Activated CD4-positive, alpha-beta T cell treated with anti-CD3 and anti-CD28 coated beads, Interleukin-2, amount 50 U/mL, for 48 hours (primary cell): ENCODE measurements at places on chromosomes 4 and X.

DNA sequence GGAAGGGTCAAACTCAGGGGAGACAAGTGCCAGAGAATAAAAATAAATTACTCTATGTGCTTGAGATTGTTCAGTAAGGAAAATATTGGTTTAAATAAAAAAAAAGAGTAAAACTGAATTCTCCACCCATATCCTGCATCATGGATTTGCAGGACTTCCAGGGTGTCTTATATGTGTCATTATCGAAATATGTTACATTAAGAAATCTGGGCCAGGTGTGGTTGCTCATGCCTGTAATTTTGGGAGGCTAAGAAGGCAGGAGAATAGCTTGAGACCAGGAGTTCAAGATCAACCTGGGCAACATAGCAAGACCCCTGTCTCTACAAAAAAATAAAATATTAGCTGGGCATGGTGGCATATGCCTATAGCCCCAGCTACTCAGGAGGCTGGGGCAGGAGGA, 104.9 kb downstream of the PPP3CA start:
- no peak for DNase-seq

DNA sequence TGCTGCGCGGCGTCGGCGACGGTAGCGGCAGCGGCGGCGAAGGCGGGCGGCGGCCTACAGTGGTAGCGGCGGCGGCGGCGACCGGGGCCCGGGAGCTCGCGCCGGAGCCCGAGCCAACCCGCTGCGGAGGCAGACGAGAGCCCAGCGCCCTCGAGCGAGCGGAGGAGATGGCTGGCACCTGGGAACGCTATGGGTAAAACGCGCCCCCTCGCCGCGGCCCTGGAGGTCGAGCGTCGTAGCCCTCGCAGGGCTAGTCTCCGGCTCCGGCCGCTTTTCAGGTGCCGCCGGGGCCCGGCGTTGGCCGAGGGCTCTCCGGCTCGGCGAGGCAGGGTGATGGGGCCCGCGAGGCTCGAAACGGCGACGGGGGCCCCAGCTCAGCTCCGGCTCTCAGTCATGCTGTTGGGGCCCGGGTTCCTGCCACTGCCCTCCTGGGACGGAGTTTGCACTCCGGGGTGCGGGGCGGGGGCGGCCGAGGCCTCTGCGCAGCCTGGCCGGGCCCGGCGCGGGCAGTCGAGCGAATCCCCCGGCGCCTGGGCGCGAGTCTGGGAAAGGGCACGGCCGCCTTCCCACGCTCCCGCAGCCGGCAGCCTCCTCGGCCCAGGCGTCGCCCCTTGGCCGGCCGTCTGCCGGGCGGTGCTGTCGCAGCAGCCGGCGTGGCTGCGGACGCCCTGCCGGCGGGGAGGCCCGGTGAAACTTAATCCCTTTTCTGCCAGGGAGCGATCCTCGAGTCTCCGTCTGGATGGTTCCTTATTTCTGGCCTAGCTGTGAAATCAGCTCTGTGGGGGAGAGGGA, 768 bp downstream of the MID2 start:
- peak; percentile 38 for DNase-seq

- DNase-seq: no peak
Observed at GRCh38 chr4:148442832-148443511, 758 bp upstream of the NR3C2 start.

- DNase-seq: peak; percentile 12
Observed at GRCh38 chr4:177441061-177441802, 1.0 kb downstream of the AGA start.

- no peak for DNase-seq
Observed at GRCh38 chrX:122582280-122582974, 601.7 kb upstream of the GRIA3 start.

GRCh38 chr4:47213106-47213505, 181.7 kb downstream of the GABRB1 start:
- DNase-seq: no peak

DNA sequence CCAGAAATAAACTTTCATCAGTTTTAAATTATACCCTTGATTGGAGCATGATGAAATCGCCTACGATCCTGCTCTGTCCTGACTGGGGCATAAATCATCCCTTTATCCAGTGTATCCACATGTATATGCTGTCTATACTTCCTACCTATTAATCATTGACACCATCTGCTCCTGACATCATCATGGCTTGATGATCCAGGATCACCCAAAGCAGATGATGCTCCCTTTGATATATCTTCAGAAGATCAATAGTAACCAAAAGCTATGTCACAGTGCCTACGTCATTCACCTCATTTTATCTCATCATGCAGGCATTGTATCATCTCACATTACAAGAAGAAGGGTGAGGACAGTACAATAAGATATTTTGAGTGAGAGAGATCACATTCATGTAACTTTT, 137.5 kb downstream of the COMMD8 start:
- no peak for DNase-seq

DNA sequence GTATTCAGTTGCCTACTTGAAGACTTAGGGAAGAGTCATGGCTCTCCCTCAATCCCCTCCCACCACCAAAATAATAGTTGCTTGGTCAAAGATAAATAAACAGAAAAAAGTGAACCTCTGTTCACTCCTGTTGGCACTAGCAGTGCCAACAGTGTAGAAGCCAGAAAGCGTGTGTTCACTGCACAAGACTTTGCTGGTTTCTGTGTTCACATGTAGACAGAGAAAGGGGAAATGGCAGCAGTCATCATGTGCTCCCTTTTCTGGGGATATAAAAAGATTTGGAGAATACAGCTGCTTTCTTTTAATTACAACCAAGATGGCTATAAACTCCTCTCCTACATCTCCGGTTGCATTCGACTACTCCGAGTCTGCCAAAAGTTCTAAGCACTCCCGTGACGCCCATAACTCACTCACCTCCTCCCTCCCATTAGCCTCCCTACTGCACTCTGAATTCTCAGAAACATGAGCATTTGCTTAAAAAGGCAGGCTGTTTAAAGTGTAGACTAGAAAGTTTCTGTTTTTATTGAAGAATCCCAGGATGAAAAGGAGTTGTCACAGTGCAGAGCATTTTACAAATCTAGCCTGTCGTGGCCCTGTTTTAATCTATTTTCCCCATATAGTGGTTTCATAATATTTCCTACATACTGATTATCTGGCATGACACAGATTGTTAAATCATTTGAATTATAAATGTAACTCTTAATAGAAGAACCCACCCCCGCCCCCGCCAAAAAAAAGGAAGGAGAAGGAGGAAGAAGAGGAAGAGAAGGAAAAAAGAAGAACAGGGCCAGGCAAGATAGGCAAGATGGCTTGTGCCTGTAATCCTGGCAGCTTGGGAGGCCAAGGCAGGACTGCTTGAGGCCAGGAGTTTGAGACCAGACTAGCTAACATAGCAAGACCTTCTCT, 16.7 kb downstream of the LGI2 start:
- DNase-seq: no peak

- no peak for DNase-seq
Observed at GRCh38 chr4:150818661-150819060, 196.4 kb downstream of the LRBA start.

- DNase-seq: no peak
Observed at GRCh38 chr4:59374416-59374815, 1825.7 kb upstream of the ADGRL3 start.

GRCh38 chr4:157664726-157665125, 444.2 kb downstream of the GRIA2 start:
- no peak for DNase-seq

- DNase-seq: no peak
Observed at GRCh38 chr4:186485561-186486062, 69.8 kb downstream of the MTNR1A start.

DNA sequence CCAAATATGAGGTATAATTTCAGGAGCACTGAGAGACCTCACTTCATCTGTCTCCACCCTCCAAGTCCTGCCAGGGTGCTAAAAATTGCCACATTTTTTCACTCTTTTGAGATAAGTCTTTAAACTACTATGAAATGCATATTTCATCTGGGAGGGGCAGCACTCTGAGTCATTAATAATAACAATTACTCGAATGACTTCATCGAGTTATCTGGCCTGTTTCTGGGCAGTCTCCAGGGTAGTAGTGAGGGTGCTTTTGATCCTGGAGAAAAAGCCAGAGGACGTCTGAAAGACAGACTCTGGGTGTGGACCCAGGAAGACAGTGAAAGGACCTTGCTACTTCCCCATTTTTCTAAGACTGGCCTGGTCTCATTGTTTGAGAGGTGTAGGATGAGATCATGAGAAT, 42.3 kb upstream of the SRD5A3 start:
- DNase-seq: no peak

- no peak for DNase-seq
Observed at GRCh38 chr4:101850698-101851097, 60.2 kb downstream of the BANK1 start.

- no peak for DNase-seq
Observed at GRCh38 chr4:88277711-88278225, 6.6 kb downstream of the PPM1K start.

- DNase-seq: no peak
Observed at GRCh38 chrX:21764008-21764407, 6.1 kb upstream of the SMPX start.

- DNase-seq: no peak
Observed at GRCh38 chr4:56426273-56426672, 9.1 kb downstream of the PPAT start.

GRCh38 chr4:104879367-104879766, 267.3 kb upstream of the TET2 start:
- no peak for DNase-seq

GRCh38 chrX:135396566-135396965, 25.2 kb upstream of the SMIM10L2A start:
- DNase-seq: no peak

DNA sequence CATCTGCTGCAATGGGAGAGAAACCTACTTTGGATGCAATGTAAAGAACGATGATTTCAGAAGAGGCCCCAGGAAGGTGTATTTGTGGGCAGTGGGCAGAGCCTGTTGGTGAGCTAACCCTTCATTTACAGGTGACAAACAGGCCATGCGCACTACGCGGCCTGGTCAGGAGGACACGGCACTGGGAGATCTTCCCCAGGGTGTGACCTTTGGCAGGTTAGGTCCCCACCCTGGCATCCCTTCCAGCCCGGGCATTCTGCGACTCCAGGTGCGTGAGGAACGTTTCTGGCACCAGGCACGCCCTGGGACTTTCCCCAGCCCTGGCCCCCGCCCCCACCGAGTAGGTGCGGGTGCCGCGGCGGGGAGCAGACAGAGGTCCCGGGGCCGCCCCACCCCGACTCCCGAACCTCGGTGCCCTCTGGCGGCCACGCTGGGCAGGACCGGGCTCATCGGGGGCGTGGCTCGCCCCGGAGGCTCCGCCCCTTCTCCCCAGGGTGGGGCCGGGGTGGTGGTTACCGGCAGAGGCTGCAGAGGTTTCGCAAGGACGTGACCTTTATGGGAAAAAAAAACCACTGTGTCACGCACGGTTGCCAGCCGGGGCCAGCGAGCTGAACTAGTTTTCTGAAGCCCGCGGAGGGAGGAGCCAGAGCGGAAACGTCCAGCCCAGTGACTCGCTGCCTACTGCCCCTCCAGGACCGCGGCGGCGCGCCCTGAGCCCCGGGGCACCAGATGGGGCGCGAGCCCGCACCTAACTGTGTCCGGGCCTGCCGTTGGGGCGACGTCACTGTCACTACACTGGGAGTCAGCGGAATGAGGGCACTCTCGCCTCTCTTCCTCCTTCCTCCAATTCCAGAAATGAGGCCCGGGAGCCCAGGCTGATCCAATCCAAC, 5.0 kb upstream of the NYX start:
- peak; percentile 84 for DNase-seq

DNA sequence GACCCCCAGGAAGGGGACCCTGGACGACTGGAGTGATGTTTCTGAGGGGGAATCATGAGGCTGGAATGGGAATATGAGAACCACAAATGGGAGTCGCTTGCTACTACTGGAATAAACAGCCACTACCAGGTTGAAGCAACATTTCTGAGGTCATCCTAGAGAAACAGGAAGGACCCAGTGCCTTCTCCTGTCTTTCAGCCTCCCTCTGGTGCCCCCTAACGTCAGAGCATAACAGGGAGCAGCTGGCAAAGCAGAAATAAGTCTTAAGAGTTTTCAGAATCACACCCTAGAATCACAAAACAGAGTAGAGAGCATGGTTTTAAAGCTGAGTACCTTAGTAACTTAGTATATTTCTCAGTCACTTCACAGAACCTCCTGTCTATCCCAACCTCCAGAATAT, 347.8 kb upstream of the PITX2 start:
- DNase-seq: peak; percentile 0

- no peak for DNase-seq
Observed at GRCh38 chrX:134251241-134251640, 14.3 kb downstream of the CCDC160 start.

- DNase-seq: no peak
Observed at GRCh38 chrX:142671036-142671435, 354.7 kb upstream of the SPANXN4 start.

- no peak for DNase-seq
Observed at GRCh38 chr4:38503689-38504395, 160.2 kb upstream of the KLF3 start.

DNA sequence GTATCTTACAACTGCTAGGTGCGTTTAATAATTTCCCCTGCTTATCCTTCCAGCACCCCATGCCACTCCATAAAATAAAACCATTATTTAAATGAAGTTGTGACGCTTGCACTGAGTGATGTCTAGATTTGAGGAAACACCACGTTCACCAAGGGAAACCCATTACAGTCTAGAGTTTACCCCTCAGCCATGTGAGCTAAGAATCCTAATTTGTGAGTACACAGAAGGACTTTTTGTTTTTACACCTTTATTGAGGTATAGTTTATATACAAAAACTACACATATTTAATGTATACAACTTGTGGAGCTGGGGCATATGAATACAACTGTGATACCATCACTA, 326.8 kb downstream of the RAPGEF2 start:
- no peak for DNase-seq

DNA sequence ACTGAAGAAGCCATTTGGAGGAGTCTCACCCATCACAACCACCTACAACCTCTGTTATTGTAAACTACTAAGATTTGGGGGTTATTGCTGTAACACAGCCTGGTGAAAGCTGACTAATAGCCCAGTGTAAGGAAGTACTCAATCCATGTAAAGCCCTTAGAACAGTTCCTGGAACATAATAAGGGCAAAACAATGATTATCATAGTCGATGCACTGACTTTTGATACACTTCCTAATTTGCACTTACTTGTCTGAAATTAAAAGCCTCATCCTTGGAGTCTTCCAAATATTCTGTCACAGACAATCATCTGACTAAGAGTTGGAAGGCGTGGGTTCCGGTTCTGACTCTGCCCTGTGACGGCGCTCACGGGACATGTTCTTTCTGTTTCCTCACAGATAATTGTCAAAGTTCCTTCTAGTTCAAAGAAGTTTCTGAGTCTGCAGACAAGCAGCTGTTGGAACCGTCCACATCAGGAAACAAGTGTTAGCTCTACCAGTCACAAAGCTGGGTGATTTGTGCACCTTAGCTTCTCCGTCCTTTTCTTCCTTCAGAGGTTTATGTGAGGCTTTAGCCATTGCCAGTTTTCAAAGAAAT, 33.4 kb upstream of the RASGEF1B start:
- peak; percentile 71 for DNase-seq

- DNase-seq: no peak
Observed at GRCh38 chrX:24920769-24921168, 95.0 kb downstream of the ARX start.

- no peak for DNase-seq
Observed at GRCh38 chrX:12777670-12778069, 13.5 kb upstream of the PRPS2 start.

DNA sequence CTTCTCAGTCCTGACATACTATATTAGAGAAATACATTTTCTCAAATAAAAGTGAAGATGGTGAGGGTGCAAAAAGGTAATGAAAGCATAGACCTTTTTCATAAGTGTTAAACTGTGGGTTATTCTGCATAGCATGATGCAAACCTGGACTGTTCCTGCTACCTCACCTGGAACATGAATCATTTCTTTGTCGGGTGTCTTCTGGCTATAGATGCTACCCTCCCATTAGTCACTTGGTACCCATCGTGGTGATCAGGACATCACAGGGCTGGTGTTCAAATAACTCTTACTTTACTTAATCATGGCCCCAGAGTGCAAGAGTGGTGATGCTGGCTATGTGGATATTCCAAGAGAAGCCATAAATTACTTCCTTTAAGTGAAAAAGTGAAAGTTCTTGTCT, 264.7 kb upstream of the AGA start:
- no peak for DNase-seq
